ENCODE measurements at places on chromosomes 6 and 20.

DNA sequence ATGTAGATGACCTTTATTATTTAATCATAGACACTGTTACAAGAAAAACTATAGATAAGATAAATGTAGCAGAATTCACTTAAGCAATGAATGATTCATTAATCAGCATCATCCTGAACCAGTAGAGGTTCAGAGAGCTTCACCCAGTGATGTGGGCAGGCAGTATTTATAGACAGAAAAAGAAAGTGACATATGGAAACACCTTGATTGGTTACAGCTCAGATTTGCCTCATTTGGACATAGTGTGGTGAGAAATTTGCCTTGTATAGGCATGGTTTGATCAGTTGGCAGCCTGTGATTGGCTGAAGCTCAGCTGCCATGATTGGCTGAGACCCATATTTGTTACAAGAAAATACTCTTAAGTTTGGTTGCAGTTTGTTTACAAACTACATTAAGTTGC is 4.6 kb downstream of the C6orf58 start:
- no peak for DNase-seq

- no peak for DNase-seq
Measured at GRCh38 chr6:105483492-105483891, 80.6 kb upstream of the PREP start.

DNA sequence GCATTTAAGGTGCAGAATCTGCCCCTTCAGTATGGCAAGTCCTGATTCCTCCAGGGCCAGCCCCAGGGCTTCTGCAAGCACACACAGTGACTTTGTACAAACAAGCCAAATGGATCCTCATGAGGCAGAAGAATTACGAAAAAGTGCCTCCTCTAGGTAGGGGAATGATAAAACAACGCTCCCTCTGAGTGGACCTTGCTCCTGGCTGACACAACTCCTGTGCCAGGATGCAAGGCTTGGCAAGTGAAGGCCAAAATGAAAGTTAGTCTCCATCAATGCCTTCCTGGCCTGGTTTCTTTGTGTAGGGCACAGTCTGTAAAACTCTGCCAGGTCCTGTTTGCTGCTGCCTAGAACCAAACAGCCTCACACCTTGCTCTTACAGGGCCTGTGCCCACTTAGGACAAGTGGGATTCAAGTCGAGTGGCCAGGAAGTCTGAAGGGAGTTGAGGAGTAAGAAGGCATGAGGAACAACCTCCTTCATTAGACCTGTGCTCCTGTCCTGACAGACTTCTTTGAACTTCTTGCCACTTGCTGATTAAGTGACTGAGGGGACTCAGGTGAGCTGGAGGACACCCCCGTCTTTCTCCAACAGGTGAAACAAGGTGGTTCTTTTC is 417.1 kb downstream of the CDC5L start:
- DNase-seq = no peak

DNA sequence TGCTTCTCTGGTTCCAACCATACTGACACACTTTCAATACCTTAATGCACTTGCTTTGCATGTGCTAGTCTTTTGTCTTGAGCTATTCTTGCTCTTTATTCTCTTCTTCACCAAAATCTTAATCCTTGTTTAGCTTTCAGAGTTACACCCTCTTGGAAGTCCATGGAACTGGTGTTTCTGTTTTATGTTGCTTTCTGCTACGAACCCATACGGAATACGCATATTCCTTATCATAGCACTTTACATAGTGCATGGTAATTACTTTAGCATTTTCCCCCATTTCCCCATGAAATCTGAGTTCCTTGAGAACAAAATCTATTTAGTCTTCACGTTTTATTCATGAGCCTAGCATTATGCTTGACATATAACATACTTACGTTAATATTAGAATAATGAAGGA is 270.9 kb downstream of the NKAIN2 start:
- DNase-seq = no peak

DNA sequence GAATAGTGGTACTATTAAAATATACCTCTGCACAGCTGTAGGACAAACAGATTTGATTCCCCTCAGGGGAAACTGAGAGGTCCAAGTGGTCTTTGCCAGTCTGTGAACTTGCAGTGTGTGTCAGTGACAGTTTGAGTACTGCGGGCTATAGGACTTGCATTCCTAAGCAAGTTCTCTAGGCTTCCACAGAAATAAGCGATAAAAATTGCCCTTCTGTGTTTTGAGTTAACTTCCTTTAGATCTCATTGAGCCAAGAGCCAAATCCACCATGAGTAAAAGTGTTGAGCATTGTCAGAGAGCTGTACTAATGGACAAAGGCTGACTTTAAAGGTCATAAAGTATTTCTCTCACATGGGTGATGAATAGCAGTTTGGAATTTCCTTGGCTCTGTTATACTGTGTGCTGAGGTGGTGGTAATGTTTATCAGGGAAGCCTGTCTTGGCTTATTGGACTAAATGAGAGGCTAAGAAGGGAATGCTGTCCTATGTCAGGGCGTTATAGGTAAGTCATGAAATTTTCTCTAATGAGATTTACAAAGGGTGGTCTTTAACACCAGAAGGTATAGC is 122.6 kb upstream of the MAP3K7 start:
- no peak for DNase-seq

- DNase-seq = no peak
Measured at GRCh38 chr20:64119681-64120341, 12.4 kb upstream of the NPBWR2 start.

DNA sequence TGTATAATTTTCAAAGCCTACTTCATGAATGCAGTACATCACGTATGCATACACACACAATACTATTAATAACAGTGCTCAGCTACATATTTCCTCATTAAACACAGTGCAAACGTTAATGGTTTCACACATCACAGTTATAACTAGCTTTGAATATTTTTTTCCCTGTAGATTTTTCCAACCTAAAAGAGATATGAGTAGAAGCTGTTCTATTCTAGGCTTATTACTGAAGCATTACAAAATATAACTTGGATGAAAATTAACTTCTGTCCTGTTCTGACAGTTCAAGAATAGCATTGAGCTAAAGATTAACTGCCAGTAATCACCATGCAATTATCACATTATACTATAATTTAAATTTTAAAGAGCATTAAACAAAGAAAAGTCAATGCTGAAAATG is 6.2 kb downstream of the LMBRD1 start:
- DNase-seq = no peak

DNA sequence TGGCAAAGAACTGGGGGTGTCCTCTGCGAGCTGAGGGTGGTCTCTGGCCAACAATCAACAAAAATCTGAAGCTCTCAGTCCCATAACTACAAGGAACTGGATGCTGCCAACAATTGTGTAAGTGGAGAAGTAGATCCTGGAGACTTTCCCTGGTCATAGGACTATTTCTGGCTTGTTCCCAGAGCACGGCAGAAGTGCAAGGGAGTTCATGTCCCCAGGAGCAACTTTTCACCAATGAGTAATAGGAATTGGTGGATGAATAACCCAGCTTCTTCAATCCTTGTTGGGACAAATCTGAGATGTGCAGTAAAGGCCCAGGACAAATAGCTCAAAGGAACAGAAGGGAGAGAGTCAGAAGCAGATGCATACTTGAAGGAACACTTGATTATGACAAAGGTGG is 95.5 kb downstream of the QRSL1 start:
- DNase-seq = no peak

DNA sequence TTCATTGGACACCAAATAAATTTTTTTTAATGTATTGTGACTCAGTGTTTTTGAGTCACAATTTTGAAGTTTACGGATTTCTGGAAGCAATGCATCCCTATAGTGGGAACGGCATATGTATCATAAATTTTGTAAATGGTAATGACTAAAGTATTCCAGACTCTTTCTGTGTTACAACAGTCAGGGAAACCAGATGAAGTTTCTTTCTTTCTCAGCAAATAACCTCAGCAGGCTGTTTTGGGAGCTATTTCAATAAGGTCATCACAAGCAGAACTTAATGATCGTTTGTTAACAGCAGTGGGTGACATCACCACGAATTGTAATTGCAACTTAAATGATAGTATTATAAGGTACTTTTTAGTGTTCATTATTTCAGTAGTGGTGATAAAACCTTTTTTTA is 52.0 kb downstream of the HIVEP1 start:
- DNase-seq = no peak

GRCh38 chr20:10718661-10719060 is 44.9 kb upstream of the JAG1 start:
- no peak for DNase-seq

DNA sequence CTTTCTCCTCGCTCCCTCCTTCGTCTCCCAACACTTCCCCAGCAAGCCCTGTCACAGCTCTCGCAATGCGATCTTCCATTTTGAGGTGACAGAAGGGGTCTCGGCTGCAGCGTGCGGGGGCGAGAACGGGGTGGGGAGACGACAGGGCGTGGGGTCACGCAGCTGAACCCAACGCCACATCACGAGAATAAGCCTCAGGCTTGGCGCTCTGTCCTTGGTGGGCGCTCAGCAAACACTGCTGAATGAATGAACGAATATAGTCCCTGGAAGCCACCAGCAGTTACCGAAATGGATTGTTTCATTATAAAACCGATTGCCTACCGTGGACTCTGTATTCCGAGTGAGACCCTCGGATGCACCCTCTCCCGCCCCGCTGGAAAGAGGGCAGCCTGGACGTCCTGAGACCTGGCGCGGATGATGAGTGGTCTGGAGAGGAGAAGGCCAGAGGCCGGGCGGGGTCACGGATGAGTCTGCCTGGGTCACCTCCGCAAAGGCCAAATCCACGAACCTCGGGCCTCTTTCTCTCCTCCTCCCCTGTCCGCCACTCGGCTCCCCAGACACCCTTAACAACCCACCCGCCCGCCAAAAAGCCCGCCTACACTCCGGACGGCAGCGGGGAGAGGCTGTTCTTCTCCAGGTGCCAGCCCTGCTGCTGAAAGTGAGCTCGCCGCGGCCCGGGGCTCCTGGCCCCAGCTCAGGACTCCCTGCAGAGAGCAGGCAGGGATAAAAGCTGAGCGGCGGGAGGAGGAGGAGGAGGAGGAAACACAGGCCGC is 3.7 kb downstream of the NRN1 start:
- DNase-seq = no peak

- no peak for DNase-seq
Measured at GRCh38 chr6:36326356-36326995, 10.2 kb downstream of the BNIP5 start.

DNA sequence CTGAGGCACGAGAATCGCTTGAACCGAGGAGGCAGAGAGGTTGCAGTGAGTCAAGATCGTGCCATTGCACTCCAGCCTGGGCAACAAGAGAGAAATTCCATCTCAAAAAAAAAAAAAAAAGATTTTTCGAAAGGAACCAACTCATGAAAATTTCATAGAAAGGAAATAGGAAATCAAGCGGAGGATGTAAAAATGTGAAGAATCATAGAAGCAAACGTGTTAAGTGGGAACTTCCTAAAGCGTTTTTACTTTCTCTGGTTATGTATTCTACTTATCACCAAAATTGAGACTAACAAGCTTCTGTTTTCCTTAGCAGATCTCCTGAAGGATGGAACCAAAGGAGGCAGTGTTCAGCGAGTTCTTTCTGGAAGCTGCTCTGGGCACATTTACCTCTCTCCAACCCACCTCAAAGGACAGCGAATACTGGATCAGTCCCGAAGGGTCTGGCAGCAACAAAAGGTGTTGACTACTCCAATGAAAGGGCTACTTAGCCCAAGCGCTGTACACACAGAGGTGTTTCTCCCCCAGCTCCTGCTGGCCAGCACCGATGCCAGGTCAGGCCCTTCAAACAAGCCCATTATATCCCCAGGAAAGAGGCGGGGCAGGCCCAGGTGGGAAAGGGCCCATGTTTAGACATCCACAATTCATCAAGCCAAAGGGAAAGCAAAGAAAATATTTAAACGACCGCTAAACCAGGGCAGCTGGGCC is 327.5 kb upstream of the JARID2 start:
- DNase-seq = no peak

DNA sequence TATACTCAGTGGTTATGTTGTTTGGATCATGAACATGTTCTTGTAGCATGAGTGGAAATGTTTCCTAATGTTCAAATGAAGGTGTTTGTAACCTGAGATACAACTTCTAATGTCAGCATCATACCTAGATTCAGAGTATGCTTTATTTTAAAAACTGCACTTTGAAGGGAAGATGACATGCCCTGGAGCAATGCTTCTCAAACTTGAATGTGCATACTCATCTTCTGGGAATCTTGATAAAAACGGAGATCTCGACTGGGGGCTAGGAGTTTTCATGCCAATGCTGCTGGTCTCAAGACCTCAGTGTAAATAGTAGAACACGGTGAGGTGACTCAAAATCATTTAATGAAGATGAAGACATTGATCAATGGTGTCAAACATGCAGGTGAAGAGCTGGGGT is 440.0 kb upstream of the NOX3 start:
- DNase-seq = no peak

GRCh38 chr20:45890077-45890984 is 677 bp downstream of the NEURL2 start:
- peak; percentile 27 for DNase-seq

- DNase-seq = no peak
Measured at GRCh38 chr6:73308712-73309534, 45.2 kb downstream of the DPPA5 start.

DNA sequence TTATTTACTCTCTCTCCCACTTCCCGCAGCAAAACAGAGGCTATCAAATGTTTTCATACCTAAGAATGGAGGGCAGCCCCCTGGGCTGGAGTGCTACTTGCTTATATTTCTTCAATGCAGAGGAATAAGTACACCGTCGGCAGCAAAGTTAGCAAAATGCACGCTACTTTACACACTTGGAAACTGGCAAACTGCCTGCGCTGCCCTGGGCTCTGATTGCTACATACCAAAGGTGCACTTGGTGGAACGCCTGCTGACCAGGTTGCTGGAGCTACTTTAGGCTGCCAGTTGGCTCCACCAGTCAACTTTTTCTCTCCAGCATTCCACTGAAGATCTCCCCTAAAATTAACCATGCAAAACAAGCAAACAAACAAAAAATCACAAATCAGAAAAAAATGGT is 62.4 kb downstream of the PRSS35 start:
- no peak for DNase-seq

DNA sequence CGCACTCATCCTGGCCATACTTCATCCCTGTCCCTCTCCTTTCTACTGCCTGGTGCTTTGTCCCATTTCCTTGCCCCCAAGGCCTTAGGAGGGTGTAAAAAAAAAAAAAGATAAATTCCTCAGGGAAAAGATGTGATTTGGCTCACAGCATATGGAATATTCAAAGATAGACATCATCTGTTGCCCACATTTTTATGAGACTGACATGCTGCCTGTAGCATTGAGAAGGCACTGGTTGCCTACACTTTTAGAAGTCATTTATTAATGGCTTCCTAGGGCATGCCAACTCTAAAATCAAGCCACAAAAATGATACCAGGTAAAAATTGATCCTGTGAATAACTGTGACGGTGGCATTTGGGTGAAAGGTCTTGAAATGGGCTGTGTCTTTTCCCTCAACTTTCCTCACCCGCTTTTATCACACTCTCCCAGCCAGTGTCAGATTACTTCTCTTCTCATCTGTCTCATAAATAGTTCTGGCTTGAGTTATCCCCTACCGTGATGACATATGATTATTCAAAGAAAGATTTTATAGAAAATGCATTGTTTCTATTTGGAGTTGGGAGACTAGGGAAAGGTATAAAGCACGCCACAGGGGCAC is 139.4 kb downstream of the CARMIL1 start:
- DNase-seq = no peak

- DNase-seq = no peak
Measured at GRCh38 chr6:37783025-37783855, 36.3 kb upstream of the ZFAND3 start.

Measured in stimulated activated CD4-positive, alpha-beta T cell treated with anti-CD3 and anti-CD28 coated beads, Interleukin-15, amount 100 ng/mL, for 1 hour (primary cell).